ENCODE measurements at places on chromosomes 13 and 19. TPM values are rescaled to one million over a fixed set of nuclear protein-coding genes. Genes with fewer than 3 reads are reported as not detected.

DNA sequence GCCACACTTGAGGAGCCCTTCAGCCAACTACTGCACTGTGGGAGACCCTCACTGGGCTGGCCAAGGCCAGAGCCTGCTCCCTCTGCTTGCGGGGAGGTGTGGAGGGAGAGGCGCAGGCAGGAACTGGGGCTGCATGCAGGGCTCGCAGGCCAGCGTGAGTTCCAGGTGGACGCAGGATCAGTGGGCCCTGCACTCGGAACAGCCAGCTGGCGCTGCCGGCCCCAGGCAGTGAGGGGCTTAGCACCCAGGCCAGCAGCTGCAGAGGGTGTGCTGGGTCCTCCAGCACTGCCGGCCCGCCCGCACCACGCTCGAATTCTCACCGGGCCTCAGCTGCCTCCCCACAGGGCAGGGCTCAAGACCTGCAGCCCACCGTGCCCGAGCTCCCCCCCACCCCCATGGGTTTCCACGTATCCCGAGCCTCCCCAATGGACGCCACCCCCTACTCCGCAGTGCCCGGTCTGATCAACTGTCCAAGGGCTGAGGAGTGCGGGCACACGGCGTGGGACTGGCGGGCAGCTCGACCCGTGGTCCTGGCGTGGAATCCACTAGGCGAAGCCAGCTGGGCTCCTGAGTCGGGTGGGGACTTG lies 1293.8 kb upstream of the PCDH9 start:
- H3K27ac ChIP-seq = no peak overlapping the region
- no peak overlapping the region for H3K4me3 ChIP-seq
- H3K27me3 ChIP-seq = no peaks in the 10 kb centered on the region
- no peaks in the 10 kb centered on the region for H3K36me3 ChIP-seq
- H3K4me1 ChIP-seq = no peaks in the 10 kb centered on the region

DNA sequence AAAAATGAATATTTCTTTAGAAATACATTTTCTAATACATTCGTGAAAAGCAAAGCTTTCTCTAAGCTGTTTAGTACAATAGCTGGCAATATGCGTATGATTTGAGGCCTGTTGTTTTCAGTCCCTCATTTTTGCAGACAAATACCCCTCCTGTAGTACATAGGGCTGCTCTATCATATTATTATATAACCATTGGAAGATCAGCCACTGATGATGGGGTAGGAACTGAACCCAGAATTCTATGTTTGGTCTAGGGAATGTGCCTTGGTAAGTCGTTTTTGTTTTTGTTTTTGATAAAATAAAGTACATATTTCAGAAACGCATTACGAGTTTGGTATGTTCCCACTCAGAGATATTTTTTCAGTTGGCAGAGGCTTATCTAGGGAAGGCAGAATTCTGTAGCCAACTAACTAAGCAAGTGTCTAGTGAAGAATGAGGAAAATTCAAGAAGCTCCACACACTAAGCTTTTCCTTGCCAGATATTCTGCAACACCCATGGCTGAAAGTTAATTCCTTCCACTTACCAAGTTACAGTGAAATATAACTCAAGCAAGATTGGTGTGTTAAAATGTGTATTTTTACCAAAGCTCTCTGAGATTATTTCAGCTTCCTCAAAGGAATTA lies 656.9 kb upstream of the MIR17HG start:
- no peaks in the 10 kb centered on the region for H3K4me1 ChIP-seq
- H3K27me3 ChIP-seq = no peaks in the 10 kb centered on the region
- DNase-seq = no peak
- no peak overlapping the region for H3K4me3 ChIP-seq
- H3K27ac ChIP-seq = no peak overlapping the region

DNA sequence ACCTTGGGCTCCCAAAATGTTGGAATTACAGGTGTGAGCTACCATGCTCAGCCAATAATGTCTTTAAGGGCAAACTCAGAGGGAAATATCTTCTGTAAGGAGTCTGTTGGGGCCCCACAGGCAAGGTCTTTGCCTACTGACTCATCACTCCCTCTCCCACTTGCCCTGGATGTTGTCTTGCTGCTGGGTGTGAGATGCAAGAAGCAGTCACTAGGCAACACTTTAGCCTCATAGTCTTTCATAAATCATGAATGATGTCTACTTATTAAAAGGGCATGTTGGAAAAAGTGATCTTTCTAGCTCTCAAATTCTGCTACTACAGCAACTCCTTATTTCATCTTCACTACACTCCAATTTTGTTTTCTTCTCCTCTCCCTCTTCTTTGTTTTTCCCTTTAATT lies 34.6 kb upstream of the SLC10A2 start:
- no peak overlapping the region for H3K27ac ChIP-seq
- no peaks in the 10 kb centered on the region for H3K27me3 ChIP-seq
- no peaks in the 10 kb centered on the region for H3K4me1 ChIP-seq
- no peak overlapping the region for H3K4me3 ChIP-seq
- no peak for DNase-seq

The GARIN5B gene
- 0.11 TPM for total RNA-seq

DNA sequence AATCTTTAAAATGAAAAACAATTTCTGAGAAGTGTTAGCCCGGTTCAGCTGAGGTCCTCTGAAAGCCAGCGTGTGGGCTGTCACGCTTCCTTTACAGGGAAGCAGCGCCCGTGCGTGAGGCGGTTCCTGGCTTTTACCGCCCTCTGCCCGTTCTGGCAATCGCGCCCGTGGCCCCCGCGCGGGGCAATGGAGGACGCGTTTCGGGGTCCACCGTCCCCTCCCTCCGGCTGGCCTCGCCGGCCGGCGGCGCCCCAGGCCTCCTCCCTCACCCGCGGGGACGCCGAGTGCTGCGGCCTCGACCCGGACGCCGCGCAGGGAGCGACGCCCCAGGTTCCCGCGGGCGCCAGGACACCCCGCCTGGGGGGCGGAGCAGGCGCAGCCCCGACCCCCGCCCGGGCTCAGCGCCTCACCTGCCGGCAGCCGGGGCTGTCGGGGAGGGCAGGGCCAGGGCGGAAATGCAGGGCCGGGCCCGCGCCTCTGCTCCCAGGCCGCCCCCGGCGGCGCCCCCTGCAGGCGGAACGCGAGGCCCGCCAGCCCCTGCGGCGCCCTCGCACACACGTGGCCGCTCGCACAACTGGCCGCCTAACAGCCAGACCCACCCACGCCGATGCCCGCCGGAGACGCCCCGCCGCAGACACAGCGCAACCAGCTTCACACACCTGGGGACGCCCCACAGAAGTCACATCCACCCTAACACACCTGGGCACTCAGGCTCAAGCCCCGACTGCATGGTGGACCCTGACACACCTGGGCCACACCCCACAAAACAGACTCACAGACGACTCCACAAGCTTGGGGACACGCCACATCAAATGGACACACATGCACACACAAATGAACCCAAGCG lies at the start of gene GGACT:
Gene GGACT, minus strand, starts transcription at position 459 of the 847 bp plus-strand sequence. CDS start 56,198 bp downstream, outside the sequence.
- no peak within 1 kb of the TSS for H3K27ac ChIP-seq
- no peaks in the 10 kb centered on the region for H3K36me3 ChIP-seq
- peak within 1 kb of the TSS; percentile 68 for H3K4me3 ChIP-seq

The CIRBP gene
- total RNA-seq = 143 TPM

The SETDB2 gene
- 5.2 TPM for total RNA-seq
